SK-N-DZ (cell line): ENCODE measurements at places on chromosomes 5 and 9.

- no peak for DNase-seq
These were observed 226.5 kb downstream of the ASTN2 start for GRCh38 chr9:117188394-117188793.

GRCh38 chr9:27436234-27436633 lies 87.9 kb upstream of the IFNK start:
- DNase-seq = no peak

DNA sequence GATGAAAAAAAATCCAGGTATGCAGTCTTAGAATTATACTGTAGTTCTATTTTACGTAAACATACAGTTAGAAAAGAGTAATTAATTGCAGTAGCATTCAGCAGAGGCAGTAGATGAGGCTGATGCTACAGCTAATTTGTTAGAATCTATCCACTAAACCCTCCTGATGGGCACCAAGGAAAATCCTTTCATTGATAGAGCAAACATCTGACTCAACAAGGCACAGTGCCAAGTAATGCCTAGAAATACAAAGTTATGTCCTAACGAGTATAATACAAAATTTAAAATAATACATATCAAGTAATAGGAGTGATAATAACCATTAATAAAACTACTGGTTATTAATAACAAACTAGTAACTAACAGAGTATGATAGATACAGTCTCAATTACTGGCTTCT lies 9.0 kb downstream of the MOCS2 start:
- DNase-seq = no peak

GRCh38 chr5:122073018-122073417 lies 5.0 kb downstream of the LOX start:
- DNase-seq = no peak

- DNase-seq = no peak
These were observed 57.7 kb upstream of the SHB start for GRCh38 chr9:38126730-38127129.

DNA sequence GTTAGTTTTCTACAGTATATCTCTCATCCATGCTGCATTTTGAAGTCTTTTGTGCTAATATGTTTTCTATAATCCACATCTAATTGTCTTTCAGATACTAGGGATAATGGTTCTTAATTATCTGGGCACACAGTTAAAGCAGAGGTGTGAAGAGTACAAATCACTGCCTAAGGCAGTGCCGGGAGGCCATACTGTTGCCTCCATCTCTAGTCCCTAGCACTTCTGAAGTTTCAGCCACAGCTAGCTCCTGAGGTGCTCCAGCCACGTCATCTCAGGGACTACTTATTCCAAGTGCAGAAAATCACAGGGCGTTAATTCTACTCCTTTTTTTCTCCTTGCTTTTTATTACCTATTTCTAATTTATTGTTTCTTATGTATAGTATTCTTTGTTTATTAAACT lies 760.0 kb upstream of the FAM174A start:
- no peak for DNase-seq

DNA sequence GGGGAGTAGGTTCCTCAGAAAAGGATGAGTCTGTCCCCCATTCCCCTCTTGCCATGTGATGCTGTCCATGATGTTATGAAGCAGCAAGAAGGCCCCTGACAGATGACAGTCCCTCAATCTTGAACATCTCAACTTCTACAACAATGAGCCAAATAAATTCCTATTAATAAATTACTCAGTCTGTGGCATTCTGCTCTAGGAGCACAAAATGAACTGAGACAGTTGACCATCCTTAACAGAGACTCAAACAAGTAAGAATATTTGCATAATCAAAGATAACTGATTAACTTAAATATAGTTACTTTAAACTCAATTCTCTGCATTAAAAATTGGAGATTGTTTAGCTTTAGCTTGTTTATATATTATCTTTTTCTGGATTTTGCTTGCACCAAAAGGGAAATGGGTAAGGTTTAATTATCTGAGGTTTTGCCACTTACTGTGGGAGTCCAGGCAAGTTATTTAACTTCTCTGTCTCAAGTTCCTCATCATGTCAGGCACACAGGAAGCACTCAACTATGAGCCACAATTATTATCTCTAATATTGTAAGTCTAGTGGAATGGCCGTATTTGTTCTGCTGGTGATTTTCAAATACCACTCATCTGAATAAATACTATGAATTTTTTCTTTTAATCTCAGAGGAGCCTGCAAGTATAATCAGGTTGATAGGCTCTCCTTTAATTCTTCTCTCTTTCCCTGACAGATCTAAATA lies 162.9 kb downstream of the TSSK1B start:
- DNase-seq = no peak

DNA sequence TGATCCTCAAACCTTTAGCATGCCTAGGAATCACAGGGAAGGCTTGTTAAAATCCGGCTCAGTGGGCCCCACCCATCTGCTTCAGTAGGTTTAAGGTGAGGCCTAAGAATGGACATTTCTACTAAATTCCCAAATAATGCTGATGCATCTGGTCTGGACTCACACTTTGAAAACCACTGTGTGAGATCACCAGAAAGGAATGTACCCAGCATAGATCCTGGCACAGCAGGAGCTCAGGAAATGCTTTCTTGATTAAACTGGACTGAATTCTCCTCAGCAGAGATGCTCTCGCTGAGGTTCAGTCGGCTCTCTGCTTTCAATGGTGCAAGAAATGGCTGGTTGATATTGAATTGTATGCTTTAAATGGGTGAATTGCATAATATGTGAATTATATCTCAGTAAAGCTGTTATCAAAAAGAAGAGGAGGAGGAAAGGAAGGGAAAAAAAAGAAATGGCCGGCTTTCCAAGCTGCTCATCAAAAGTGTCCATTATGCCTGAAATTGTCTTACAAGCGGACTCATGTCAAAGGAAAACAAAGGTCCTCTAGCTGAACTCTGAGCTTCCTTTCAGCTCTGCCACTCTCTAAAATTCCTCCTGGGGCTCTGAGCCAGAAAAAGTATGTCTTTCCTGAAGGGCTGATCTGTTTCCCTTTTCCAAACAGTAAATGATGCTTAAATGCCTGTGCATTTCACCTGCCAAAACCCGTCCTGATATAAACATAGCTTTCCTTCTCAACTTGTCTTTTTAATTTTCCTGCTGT lies 77.6 kb upstream of the SAP30L start:
- no peak for DNase-seq
